Stimulated activated CD4-positive, alpha-beta T cell treated with anti-CD3 and anti-CD28 coated beads, Interleukin-1b, Interleukin-23, amount 100 ng/mL, for 1 hour (primary cell): ENCODE measurements at places on chromosomes 5 and 9.

- peak; percentile 43 for DNase-seq
Measured at GRCh38 chr9:83649080-83649479, 26.1 kb downstream of the IDNK start.

- DNase-seq: no peak
Measured at GRCh38 chr9:82597241-82598203, 465.4 kb downstream of the RASEF start.

- DNase-seq: no peak
Measured at GRCh38 chr5:83011985-83012384, 65.2 kb downstream of the TMEM167A start.

- DNase-seq: no peak
Measured at GRCh38 chr5:103356350-103357091, 98.0 kb downstream of the MACIR start.

- DNase-seq: no peak
Measured at GRCh38 chr5:164420161-164420560, 914.7 kb downstream of the MAT2B start.

GRCh38 chr9:16099732-16100536 is 547.1 kb downstream of the CCDC171 start:
- DNase-seq: no peak

- no peak for DNase-seq
Measured at GRCh38 chr9:114861922-114862605, 56.2 kb upstream of the TNFSF15 start.

- DNase-seq: no peak
Measured at GRCh38 chr9:83315649-83316048, 222.6 kb downstream of the FRMD3 start.

- no peak for DNase-seq
Measured at GRCh38 chr9:5642170-5642569, 13.3 kb downstream of the RIC1 start.

DNA sequence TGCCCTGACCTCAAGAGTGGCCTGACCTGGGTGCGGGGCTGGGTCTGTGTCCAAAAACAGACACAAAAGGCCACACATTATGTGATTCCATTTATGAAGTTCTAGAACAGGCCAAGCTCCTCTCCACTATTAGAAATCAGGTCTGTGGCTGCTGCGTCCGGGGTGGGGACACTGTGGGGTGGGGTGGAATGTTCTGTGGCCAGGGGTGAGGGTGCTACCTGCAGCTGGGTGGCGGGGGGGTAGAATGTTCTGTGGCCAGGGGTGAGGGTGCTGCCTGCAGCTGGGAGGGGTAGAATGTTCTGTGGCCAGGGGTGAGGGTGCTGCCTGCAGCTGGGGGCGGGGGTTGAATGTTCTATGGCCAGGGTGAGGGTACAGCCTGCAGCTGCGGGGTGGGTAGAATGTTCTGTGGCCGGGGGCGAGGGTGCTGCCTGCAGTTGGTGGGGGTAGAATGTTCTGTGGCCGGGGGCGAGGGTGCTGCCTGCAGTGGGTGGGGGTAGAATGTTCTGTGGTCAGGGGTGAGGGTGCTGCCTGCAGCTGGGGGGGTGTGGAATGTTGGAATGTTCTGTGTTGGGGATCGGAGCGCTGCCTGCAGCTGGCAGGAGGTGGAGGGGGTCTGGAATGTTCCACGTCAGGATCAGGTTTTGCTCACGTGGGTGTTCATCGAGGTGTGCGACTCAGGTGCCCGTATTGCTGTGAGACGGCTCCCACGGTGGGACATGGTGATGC is 8.3 kb downstream of the LCN12 start:
- DNase-seq: no peak

DNA sequence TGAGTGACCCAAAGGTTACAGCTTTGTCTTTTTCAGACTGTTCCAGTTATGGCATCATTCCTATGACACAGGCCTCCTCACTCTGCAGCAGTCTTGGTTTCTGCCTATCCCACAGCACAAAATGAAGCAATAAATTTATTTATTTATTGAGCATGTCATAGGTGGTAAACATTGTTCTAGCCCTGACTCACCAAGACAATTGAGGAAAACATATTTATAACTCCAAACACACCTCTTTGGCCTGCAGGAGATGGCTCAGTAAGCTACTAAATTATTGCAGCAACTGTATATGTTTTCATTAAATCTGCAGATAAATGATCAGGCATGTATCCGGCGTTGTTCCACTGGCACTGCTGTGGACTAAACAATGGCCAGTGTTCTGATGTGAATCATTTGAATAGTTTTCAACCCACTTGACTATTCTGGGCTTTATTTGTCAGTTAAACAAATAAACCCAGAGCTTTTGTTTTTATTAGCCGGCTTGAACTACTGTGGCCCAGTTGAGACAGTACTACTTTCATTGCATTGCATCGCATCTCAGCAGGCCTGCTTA is 83.2 kb downstream of the FOXD1 start:
- no peak for DNase-seq

DNA sequence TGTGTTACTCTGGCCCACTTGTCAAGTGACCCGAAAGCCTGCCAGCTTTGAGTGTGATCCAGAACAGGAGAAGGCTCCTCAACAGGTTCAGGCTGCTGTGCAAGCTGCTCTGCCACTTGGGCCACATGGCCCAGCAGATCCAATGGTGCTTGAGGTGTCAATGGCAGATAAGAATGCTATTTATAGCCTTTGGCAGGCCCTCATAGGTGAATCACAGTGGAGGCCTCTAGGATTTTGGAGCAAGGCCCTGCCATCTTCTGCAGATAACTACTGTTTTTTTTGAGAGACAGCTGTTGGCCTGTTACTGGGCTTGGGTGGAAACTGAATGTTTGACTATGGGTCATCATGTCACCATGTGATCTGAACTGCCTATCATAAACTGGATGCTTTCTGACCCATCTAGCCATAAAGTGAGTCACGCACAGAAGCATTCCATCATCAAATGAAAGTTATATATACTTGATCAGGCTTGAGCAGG is 180.8 kb downstream of the CARTPT start:
- DNase-seq: no peak

- DNase-seq: no peak
Measured at GRCh38 chr9:118992813-118993794, 376.1 kb downstream of the BRINP1 start.

GRCh38 chr9:82538634-82539033 is 524.3 kb downstream of the RASEF start:
- DNase-seq: no peak

DNA sequence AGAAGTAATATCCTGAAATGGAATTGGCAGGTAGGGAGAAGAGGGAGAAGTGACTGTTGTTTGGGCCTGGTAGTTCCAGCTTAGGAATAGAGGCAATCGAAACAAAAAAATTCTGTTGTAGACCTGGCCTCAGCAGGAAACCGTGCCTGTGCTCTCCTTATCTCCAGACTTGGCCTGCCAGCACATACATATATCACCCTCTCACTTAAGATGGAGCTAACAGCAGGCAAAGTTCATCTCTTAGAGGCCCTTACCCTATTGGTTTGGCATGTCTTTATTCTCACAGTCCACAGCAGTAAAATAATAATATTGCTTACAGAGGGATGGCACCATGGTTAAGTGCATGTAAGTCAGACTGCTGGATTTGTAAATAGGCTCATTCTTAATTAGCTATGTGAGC is 19.6 kb upstream of the TNC start:
- no peak for DNase-seq

DNA sequence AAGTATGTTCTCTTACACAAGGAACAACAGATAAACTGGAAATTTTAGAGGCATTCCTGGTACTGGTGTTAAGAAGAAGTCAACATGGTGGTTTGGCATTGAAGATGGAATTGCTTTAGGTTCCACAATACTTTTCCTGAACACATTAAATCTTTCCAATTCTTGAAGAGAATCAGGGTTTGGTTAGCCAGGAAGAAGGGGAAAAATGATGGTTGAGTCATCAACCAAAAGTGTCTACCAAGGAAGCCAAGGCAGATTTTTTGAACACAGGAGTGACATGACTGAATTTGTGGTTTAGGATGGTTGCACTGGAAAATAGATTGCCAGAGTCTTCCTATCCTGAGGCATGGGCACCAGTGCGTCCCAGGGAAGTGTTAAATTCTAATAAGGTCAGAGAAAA is 433.4 kb downstream of the TMEM38B start:
- no peak for DNase-seq

DNA sequence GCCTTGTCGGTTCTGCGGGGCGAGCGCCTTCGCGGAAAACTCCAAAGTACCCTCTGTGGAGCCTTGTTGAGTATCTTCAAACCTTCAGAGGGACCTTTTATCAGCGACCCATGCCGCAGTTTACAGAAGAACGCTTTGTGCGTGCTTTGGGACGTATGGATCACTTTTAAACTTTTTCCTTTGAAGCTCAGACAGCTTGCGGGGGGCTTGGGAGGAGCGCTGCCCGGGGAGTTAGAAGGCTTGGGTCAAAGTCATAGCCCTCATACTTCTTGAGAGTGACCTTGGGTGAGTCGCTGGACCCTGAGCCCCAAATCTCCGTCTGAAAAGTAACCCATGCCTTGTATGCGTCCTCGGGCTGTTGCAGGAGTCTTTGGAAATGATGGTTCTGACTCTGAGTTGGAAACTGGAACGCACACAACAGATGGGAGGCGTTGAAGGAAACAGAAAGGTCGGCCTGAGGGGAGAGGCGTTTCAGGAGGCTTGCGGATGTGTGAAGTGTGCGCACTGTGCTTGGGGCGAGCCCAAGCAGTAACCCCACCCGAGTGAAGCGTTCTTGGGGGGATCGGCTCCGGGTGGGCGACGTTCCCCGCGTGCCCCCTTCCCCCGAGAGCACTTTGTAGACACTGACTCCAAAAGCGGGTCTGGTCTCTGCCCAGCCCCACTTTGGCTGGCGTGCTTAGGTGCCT is 661 bp upstream of the SLC25A51 start:
- DNase-seq: no peak

DNA sequence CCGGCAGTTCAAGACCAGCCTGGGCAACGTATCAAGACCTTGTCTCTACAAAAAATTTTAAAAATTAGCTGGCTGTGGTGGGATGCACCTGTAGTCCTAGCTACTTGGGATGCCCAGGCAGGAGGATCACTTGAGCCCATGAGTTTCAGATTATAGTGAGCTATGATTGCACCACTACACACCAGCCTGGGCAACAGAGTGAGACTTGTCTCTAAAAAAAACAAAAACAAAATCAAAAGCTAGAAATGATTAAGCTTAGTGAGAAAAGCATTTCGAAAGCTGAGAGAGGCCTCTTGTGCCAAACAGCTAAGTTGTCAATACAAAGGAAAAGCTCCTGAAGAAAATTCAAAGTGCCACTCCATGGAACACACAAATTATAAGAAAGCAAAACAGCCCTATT is 4.8 kb downstream of the FAM151B start:
- DNase-seq: no peak

GRCh38 chr5:169197343-169197742 is 103.6 kb downstream of the SLIT3 start:
- no peak for DNase-seq

DNA sequence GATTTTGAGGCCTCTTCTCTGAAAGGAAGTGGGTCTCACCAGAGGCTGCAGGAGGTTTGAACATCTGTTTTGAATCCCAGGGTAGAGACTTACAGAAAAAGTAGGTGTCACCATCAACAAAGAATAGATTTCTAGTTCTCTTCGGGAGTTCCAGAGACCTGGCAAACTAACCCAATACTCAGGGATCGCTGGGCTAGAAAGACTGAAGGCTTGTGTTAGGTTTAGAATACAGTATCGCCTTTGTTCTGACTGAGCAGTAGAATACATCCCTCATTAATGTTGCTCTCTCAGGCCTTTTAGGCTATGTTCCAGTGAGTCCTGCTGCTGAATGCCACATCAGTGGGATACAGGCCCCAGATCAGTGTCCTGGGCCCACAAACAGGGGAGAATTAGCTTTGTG is 27.2 kb downstream of the RUSC2 start:
- DNase-seq: no peak

DNA sequence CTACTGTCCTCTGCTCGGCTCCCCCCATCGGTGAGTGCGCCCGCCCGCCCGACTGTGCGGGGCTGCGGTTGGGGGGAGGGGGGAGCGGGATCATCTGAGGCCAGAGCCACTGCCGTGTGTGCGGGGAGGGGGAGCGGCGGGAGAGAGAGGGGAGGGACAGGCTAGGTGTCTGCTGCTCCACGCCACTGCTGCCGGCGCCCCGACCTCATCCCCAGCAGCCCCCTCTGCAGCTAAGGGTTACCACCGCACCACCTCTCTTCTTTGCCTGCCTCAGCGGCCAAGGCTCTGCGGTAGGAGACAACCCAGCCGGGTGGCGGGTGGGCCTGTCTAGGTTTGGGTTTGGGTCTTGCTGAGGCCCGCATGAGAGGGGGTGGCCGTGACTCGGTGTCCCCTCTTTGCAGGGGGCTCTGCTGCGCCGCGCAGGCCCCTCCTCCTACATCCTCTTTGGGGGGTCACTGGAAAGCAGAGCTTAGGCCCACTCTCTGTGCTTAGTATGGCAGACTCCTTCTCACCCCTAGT is 670 bp upstream of the PURA start:
- no peak for DNase-seq

- DNase-seq: no peak
Measured at GRCh38 chr9:135589596-135590485, 28.3 kb downstream of the PAEP start.

DNA sequence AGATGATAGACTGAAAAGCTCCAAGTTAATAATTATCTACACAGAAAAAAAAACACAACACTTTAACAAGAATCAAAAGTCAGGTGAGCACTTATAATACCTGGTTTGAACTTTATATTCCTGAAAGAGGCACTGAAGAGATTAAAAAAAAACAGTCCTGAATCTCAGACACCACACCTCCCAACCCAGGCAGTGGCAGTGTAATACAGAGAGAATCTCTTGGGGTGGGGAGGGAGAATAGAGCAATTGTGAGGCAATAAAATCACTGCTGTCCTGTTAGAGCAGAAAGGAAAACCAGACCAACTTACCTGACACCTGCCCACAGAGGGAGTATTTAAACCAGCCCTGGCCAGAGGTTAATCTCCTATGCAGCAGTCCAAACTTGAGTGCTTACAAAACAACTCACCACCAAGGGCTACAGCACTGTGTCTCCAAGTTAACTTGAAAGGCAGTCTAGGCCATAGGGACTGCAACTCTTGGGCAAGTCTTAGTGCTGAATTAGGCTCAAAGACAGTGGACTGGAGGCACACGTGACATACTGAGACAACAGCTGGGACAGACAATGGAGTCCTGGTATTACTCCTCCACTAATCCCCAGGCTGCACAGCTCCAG is 54.2 kb downstream of the SLCO4C1 start:
- no peak for DNase-seq

GRCh38 chr5:177312649-177313181 is 1.0 kb upstream of the MXD3 start:
- no peak for DNase-seq

GRCh38 chr5:134070725-134071613 is 43.5 kb upstream of the TCF7 start:
- DNase-seq: no peak

DNA sequence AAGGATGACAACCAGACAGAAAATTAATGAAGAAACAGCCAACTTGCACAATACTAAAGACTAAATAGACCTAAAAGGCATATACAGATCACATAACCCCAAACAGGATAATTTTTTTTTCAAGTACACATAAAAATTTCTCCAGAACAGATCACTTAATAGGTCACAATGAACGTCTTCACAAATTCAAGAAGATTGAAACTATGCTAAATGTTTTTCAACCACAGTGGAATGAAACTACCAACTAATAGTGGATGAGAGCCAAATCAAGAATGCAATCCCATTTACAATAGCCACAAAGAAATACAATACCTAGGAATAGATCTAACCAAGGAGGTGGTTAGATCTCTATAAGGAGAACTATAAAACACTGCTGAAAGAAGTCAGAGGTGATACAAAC is 145.8 kb downstream of the TMEM232 start:
- no peak for DNase-seq
